ENCODE measurements at places on chromosomes 3 and 15.

DNA sequence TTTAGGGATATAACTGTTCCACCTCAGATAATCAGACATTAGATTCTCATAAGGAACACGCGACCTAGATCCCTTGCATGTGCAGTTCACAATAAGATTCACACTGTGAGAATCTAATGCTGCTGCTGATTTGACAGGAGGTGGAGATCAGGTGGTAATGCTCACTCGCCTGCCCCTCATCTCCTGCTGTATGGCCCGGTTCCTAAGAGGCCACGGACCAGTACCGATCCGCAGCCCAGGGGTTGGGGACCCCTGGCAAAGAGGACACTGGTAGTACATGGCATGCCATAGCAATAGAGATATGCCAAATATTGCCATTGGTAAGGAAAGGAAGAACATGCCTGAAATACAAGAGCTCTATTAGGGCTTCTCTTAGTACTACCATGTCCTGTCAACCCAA, 59.7 kb downstream of the LSM3 start:
- DNase-seq = no peak

- DNase-seq = no peak
These were observed 10.6 kb downstream of the PSMA4 start for GRCh38 chr15:78550815-78551214.

DNA sequence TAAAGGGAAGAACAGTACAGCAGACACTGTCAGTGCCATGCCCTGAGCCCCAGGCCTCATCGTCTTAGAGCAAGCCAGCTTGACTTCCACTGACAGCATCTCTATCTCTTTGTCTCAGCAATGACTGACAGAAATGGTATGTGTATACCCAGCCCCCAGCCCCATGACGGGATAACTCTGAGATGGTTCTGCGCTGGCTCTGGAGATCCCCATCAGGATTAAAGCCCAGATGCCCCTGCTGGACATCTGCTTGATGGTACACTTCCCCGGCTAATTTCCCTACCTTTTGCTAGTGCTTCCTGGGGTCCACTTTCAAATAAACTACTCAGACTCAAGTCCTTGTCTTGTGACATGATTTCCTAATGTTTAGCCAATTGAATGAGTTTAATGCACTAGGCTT, 7.6 kb downstream of the NMNAT3 start:
- no peak for DNase-seq

- DNase-seq = peak; percentile 1
These were observed 27.2 kb downstream of the LRRC2 start for GRCh38 chr3:46538803-46539442.

GRCh38 chr3:44875596-44875995, 1.2 kb downstream of the TGM4 start:
- no peak for DNase-seq

- DNase-seq = peak; percentile 7
These were observed 2.0 kb upstream of the TRAT1 start for GRCh38 chr3:108820586-108820985.

DNA sequence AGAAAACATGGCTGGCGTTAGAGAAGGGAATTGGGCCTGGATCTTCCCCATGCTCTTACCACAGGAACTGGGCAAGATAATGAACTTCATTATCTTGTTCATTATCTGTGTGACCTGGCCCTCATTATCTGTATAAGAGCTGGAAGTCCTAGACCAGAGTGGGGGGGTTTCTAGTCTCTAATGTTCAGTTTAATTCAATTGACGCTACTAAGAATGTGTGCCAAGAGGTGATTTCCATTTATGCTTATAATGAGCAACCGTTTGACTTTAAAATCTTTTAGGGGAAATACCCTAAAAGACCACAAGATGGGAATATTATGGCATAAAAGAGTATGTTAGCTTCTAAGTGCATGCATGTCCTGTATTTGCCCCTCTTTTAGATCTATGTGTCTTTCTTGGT, 59.1 kb upstream of the CSTA start:
- no peak for DNase-seq

DNA sequence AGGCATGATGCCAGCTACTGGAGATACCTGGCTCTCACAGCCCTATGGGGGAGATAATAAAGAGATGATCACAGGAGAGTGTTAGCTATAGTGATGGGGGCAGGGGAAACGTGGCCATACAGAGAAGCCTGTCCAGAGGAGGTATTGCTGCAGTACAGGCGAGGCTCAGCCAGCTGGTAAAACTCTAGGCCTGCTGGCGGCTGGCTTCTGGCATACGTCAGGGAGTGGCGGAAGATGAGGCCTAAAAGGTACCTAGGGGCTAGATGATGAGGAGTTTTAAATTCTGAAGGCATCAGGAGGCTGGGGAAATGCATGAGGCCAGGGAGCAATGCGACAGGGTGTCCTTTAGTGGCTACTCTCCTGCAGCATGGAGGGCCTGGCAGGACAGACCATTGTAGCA, 110.7 kb downstream of the EEFSEC start:
- DNase-seq = no peak

DNA sequence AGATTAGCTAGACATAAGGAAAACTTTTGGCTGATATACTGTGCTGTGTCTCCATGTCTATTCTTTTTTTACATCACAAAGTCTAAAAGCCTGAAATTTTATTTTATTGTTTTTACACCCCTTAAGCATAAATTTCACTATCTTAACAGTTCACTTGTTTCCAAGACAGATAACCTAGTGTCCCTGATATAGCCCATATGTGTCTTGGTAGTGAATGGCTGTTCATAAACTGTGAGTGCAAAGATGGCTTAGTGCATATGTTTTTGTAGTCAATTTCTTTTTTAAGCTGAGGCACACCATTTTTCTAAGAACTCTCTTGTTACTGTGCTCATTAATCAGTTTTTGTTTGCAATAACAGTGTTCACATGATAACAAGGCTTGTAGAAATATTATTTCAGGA, 381.1 kb downstream of the OXSM start:
- no peak for DNase-seq

- no peak for DNase-seq
These were observed 16.5 kb upstream of the KCNMB2 start for GRCh38 chr3:178519701-178520100.
